Kidney epithelial cell (primary cell): ENCODE measurements at places on chromosomes 7 and 10.
A peak's percentile ranks its signal among the peaks of the same experiment; 100 is the strongest.

GRCh38 chr10:32417911-32418547 lies 27.9 kb upstream of the CCDC7 start:
- no peak for DNase-seq

GRCh38 chr7:94216944-94217461 lies 177.7 kb upstream of the COL1A2 start:
- no peak for DNase-seq

DNA sequence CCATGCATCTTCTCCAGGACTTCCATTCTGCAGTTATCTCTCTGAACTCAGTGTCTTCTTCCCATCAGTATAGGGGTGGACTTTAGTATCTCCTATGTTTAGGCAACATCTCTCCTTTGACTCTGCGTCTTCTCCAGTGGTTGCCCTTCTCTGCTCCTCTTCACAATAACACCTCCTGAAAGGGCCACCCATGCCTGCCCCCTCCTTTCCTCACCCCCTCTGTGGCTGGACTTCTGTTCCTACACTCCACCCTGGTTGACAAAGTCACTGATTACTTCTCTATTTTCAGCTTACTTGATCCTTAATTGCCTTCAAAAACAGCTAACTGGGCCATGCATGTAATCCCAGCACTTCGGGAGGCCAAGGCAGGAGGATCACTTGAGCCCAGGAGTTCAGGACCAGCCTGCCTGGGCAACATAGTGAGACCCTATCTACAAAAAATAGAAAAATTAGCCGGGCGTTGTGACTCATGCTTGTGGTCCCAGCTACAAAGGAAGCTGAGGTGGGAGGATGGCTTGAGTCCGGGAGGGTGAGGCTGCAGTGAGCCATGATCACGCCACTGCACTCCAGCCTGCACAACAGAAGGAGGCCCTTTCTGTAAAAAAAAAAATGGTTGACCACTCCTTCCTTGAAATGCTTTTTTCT lies 13.7 kb downstream of the SRGN start:
- DNase-seq: peak; percentile 59

DNA sequence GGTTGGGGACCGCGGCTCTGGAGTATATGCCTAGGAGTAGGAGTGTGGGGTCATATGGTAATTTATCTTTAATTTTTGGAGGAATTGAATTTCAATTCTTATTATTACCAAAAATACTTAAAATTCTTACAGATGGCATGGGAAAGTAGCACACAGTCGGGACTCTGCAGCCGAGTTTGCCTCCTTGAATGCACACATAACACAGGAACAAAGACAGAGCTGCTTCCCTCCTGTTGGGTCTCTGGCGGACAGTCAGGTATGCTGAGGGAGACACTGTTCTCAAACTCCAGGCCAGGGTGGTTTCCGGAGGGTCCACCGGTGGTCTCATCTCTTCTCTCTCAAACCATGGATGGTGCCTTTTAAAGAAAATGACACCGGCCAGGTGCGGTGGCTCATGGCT lies 32.7 kb downstream of the GRIFIN start:
- DNase-seq: no peak

- DNase-seq: no peak
These were observed 714.1 kb upstream of the COBL start for GRCh38 chr7:52030722-52031121.

DNA sequence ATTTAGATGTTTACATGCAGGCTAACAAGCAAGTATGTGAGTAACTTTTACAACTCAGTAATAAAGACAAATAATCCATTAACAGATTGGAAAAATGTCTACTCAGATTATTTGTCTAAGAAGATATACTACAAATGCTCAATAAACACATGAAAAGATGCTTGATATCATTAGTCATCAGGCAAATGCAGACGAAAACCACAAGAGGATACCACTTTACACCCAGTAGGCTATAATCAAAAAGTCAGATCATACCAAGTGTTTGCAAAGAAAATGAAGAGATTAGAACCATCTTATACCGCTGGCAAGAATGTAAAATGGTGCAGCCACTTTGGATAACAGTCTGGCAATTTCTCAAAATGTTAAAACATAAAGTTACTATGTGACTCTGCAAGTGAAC lies 84.1 kb downstream of the MALSU1 start:
- no peak for DNase-seq

DNA sequence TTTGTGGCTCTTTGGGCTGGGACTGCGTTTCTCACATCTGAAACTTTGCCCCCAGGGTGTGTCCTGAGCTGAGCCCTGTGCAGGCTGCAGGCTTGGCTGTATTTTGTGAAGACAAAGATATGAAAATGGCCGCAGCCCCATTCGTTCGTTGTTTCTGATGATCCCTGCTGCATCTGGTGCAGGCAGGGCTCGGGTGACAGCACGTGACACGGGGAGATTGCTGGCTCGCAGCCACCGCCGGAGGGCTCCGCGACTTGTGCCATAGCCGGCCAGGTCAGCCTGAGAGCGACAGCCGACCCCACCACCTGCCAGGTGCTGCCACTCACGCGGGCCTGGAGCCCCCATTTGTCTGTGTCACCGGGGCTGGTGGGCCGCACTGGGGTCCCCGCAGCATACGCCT lies 81.3 kb downstream of the ZRANB1 start:
- DNase-seq: no peak

GRCh38 chr10:99938563-99938962 lies 71.2 kb downstream of the DNMBP start:
- DNase-seq: no peak

- DNase-seq: no peak
These were observed 46.1 kb upstream of the SEPTIN7 start for GRCh38 chr7:35754741-35755140.

- no peak for DNase-seq
These were observed 240.6 kb upstream of the KIAA1217 start for GRCh38 chr10:23968301-23968700.

DNA sequence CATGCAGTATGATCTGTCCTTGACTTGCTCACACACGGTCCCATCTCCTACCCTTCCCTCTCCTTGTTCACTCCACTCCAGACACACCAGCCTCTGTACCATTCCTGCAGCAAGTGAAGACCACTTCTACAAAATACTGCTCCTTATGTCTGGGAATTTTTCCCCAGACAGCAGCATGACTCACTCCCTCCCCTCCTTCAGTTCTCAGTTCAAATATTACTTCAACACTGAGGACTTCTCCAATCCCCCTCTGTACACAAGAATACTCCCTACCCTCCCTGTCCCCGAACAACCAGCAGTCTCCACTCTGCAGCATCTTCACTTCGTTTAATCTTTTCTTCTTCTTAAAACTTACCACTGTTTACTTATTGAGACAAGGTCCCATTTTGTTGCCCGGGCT lies 474.0 kb downstream of the GPAM start:
- no peak for DNase-seq

DNA sequence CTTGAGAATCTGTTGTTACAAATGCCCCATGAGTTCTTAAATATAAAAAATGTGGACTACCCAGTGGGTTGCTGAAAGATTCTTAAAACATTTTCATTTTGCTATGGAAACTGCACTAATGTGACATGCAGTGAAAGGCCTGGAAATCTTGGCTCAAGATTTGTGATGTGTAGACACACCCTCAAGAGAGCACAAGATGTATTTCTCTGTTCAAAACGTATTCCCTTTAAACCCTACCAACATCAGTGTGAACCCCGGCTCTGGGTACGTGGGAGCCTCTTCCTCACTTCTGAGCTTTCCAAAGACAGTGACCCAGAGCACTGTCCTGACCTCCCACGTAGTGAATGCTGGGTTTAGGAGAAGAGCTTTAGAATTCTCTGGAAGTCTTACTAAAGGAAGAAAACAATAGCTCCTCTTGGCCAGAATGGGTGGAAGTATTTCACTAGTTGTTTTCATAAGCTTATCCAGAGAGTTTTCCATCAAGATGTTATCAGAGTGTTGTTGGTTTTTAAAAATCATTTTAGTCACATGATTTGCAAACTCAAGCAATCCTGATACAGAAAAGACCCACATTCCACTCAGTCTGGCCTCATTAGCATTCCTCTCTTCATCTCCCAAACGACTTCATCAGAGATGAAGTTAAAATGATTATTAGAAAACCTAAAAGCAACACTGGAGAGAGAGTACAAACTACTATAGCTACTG lies 81.5 kb upstream of the AFAP1L2 start:
- DNase-seq: no peak

GRCh38 chr10:600876-601659 lies 88.4 kb downstream of the DIP2C start:
- DNase-seq: peak; percentile 74

GRCh38 chr7:155584763-155585531 lies 38.6 kb upstream of the CNPY1 start:
- DNase-seq: no peak

DNA sequence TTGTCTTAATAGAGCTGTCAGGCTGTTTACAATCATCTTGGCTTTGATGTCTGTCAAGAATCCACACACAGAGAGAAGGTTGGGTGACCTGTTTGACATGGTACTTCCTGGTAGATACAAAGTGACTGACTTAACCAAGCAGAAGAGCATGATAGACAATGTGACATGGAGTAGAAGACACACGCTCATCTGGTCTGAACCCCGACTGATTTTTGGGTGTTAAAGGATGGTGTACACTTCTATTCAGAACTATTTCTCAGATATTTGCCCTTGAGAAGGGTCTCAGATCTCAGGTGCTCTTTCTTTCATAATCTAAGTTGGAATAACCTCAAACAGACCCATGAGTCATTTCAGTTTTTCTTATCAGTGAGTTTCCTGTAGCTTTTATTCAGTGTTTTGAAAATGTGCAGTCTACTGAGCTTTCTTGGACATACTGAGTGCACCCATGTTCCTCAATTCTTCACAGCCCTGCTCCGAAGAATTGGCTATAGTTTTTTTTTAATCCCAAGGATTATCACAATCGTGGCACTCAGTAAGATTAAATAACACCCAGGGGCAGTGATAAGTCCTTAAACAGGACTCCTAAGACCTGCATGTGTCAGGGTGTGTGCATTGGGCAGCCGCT lies 46.4 kb upstream of the NXPH1 start:
- DNase-seq: no peak

- peak; percentile 38 for DNase-seq
These were observed 118.1 kb downstream of the WDR11 start for GRCh38 chr10:120969219-120969645.

- DNase-seq: no peak
These were observed 2.1 kb upstream of the JMJD1C start for GRCh38 chr10:63467841-63468240.

DNA sequence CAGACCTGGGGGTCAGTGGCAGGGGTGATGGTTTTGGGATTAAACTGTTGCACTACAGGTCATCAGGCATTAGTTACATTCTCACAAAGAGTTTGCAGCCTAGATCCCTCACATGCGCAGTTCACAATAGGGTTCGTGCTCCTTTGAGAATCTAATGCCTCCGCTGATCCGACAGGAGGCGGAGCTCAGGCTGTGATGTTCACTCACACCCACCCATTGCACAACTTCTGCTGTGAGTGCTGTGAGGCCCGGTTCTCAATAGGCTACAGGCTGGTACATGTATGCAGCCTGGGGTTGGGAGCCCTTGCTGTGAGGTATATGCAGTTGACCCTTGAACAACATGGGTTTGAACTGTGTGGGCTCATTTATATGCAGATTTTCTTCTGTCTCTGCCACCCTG lies 416.4 kb downstream of the GFRA1 start:
- DNase-seq: no peak

DNA sequence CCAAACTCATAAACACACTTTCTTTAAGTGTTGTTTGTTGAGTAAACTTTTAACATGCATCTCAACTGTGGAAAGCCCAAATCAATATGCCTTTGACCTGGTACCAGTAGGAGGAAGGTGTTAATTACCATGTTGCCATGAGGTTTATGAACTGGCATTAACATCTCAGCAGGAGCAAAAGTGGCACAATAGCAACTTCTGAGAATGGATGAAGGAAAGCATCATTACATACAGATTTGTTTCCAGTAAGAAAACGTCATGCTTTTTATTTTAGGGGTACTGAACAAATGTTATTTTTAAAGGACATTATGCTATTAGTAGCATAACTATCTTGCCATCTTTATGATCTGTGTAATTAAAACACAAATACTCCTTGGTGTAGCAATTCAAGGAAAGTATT lies 51.1 kb downstream of the ARMC3 start:
- DNase-seq: no peak

- no peak for DNase-seq
These were observed 56.3 kb upstream of the ZEB1 start for GRCh38 chr10:31262672-31263071.

GRCh38 chr7:101099969-101100781 lies 14.9 kb downstream of the TRIM56 start:
- DNase-seq: peak; percentile 90

- DNase-seq: no peak
These were observed 568.1 kb upstream of the MKI67 start for GRCh38 chr10:128694168-128694850.

DNA sequence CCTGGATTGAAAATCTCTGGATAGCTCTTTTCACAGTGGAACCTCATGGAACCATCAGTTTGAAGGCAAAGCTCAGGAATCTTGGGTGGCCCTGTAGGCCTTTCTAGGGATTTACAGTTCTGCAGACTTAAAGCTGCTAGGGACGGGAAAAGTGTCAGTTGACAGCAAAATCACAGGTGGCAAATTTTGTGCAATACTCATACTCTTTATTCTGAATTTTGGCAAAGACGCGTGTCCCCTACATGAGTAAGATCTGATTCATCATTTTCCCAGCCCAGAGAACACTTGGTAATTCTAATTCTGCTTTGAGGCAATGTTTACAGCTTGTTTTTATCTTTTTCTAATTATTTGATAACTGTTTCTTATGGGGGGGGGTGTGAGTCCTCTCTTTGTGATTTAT lies 3.6 kb downstream of the LRRC17 start:
- DNase-seq: peak; percentile 28

DNA sequence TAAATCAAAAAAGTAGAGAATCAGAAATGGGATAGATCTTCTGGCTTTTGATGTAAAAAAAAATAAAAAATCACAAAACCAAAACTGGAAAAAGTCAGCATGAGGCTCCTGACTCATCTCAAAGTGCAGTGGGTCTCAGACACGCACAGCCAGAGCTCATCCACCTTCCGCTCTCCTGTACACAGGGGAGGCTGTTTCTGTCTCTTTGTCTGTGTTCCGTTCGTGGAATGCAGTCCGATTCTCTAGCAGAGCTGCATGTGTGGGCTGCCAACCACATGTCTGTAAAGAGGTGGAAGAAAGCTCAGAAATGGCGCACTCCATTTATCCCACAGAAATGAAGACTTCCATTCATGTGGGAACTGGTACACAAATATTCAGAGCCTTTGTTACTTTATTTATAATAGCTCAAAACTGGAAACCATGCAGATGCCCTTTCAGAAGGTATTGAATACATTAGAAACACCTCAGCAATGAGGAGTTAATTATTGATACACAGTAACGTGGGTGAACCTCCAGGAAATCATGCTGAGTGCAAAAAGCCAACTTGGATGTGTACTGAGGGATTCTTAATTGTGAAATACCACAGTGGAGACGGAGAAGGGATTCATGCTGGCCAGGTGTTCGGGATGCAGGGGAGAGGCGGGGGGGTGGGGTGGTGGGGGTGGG lies 123.3 kb downstream of the TRRAP start:
- DNase-seq: no peak

- DNase-seq: no peak
These were observed 265.5 kb upstream of the POT1 start for GRCh38 chr7:125195156-125195555.

GRCh38 chr10:108469940-108470339 lies 1305.4 kb upstream of the SORCS1 start:
- no peak for DNase-seq

- no peak for DNase-seq
These were observed 217.2 kb upstream of the HDAC9 start for GRCh38 chr7:18278316-18278715.

GRCh38 chr7:54080525-54080924 lies 461.6 kb upstream of the VSTM2A start:
- no peak for DNase-seq
